ENCODE measurements at places on chromosomes 4 and X.

DNA sequence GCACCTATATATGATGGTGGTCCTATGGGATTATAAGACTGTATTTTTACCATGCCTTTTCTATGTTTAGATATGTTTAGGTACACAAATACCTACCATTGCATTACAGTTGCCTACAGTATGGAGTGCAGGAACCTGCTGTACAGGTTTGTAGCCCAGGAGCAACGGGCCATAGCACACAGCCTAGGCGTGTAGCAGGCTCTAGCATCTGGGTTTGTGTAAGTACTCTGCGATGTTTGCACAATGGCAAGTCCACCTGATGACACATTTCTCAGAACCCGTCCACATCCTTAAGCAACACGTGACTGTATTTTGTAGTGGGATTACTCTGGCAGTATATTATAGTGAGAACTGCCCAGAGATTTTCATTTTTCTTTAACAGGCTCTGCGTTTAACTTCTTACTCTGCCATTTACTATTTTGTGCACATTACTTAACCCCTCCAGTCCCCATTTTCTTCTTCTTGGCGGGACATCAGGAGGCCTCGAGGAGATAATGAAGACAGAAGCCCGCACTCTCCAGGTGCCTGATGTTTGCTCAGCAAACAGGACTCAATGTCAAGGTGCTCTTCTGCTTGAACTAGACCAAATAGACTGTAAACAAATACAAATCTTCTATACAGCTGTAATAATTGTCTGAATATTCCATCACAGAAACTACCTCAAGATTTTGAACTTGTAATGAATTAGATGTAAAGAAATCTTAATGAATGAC lies 102.0 kb upstream of the PDLIM3 start:
- no peak for DNase-seq

DNA sequence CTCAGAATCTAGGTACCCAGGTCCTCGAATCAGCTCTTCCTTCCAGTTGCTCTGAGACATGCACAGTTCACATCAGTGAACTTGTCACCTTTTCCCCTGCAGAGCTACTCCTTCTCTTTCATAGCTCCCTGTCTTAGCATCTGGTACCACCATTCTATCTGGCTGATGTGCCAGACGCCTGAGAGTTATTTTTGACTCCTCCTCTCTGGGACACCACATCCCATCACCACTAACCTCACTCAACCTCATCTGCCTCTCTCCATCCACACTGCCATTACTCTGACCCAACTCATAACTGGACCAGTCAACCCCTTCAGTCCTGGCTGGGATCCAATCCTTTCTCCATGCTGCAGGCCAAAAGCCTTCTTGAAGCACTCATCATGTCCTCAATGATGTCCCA lies 44.5 kb downstream of the SLC2A9 start:
- DNase-seq = no peak

DNA sequence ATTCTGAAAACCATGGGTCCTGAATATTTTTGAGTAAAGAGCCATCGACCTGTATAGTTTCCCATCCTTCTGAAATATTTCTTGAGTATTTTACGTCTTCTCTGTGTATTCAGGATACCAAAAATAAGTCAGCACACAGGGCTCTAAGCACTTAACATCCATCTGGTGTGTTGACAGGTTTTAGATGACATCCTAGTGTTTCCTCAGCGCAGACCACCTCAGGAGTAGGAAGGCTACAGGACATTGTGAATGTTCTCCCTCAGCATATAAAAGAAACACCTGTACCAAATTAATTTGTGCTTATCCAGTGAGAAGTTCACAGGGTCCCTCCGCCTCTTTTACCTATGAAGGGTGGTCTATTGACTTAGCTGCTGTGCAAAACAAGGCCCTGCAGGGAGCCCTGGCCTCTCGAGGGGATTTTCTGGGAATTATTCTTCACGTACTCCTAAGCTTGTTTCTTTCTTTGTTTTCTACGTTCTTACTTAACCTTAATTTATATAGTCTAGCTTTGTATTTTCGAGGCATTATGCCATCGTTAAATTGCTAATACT lies 241.8 kb downstream of the FBXO8 start:
- no peak for DNase-seq

GRCh38 chrX:151402719-151403390 lies 5.8 kb downstream of the VMA21 start:
- no peak for DNase-seq

- no peak for DNase-seq
These were observed 133.6 kb upstream of the S100G start for GRCh38 chrX:16516232-16516876.
